ENCODE measurements at places on chromosomes 5 and 9.

- no peak for DNase-seq
Observed at GRCh38 chr9:129273136-129273895, 95.3 kb upstream of the IER5L start.

DNA sequence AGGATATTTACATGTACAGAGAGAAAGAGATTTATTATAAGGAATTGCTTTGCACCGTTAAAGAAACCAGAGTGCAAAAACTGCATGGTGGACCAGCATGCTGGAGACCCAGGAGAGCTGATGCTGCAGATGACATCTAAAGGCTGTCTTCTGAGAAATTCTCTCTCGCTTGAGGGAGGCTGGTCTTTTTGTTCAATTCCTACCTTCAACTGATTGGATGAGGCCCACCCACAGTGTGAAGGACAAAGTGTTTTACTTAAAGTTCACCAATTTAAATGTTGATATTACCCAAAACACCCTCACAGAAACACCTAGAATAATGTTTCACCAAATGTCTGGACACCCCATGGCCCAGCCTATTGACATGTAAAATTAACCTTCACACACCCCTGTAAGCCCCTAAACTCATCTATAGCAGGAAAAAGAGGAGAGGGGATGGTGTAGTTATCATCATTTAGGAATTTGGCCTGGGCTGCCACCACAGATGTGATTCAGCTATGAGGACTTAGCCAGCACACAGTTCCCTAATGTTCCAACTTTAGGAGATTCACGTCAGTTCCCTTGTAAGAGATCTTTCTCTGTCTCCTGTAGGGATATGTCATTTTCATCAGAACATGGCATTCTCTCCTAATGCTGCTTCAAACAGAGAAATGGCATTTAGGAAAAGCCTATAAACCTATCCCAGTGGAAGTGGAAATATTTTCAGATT, 358.2 kb upstream of the TLE4 start:
- no peak for DNase-seq

DNA sequence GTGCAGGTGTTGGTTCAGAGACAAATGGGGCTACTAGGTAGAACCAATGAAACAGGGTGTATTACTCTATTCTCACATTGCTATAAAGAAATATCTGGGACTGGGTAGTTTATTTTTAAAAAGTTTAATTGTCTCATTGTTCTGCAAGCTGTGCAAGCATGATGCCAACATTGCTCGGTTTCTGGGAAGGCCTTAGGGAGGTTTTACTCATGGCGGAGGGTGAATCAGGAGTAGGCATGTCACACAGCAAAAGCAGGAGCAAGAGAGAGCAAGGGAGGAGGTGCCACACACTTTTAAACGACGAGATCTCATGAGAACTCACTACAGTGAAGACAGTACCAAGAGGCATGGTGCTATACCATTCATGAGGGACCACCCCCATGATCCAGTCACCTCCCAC, 134.6 kb downstream of the PIK3R1 start:
- no peak for DNase-seq

GRCh38 chr9:94919376-94920098, 193.0 kb downstream of the AOPEP start:
- DNase-seq: no peak

DNA sequence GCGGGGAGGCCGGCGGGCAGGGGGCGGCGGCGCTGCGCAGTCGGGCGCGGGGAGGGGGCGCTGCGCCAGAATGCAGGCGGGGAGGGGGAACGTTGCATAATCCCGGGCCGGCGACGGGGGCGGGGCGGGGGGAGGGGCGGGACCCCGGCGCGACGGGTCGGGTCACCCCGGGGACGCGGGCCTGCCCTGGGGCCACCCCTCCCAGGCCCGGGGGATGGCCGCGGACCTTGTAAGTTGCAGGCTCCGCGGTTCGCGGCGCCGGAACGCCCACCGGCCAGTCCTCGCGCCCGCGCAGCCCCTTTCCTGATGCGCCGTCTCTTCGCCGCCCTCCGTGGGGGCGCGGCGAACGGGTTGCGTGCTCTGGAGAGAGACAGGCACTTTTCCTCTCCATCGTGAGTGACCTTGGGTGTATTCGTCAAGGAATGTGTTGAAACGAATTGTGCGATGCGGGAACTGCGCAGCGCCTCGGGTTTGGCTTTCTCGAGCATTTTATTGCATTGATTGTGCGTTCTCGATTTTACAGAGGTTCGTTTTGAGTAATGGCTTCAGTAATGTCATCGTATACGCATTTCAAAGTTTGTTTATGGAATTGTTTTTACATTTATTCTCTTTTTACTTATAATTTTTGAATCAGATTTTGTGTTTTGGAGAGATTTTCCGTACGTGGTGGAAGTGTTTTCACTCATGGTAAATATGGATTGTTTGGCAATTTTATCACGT, 802 bp downstream of the SPIN1 start:
- DNase-seq: peak; percentile 58

DNA sequence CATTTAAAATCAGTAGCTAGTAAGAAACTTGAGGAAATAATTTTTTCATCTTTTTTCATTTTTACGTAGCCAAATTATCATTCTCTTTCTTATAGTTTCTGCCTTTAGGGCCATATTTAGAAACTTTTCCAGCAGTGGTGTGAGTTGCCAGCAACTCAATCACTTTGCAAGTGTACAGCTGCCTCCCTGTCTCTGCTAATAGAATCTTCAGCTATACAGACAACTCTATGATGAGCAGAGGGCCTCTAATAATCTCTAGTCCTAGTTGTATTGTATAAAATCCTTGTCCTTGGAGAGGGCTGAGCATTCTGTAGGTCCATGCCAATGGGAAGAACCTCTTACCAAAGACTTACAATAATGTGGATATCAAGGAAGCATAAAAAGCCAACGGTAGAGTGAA, 11.5 kb upstream of the SHOC1 start:
- DNase-seq: no peak

DNA sequence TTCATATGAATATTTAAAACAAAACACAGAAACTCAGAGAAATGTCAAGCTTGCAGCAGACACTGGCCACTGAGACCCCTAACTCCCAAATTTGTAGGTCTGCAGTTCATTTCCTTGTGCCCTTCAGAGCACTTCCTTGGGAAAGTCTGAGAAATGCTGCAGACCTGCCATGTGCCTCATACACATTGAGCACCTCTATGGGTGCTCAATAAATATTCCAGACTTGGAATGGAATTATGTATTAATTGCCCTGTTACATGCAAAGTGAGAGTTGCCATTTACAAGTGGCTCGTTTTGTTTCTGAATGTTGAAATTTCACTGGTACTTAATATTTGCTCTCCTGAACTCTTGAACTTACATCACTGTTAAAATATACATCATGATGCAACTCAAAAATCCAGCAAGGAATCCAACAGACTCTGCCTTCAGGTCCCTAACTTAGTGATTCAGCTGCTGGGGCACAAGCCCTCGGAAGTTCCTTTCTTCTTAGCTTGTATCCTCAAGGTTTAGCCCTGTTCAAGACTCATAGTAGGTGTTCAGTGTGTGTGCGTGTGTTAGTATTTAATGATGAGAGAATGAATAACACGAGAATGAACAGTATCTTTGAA, 90.6 kb downstream of the PTCD2 start:
- no peak for DNase-seq

GRCh38 chr5:176776141-176776865, 34.1 kb upstream of the UNC5A start:
- DNase-seq: no peak

DNA sequence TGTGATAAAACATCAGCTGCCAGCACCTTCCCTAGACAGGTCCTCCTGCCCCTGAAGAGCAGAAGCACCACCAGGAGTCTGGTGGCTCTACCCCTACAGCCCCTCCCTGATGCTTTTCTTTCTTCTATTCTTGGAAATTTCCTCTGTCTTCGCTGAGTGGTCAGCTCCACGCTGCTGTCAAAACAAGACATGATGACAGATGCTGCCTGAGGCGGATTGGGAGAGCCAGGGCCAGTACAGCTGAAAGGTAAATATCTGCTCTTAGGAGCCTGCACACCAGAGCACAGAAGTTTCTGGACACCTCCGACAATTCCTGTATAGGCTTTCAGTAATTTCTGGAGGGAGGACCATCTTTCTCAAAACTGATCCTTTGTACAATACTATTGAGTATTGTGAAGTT, 4.7 kb upstream of the OR1Q1 start:
- DNase-seq: no peak

DNA sequence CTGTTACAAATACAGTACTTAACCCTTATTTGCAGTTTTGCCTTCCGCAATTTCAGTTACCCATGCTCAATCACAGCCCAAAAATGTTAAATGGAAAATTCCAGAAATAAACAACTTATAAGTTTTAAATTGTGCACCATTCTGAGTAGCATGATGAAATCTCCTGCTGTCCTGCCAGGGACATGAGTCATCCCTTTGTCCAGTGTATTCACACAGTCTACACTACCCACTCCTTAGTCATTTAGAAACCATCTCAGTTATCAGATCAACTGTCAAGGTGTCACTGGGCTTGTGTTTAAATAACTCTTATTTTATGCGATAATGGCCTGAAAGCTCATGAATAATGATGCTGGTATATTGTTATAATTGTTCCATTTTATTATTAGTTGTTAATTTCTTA, 95.8 kb downstream of the PLCXD3 start:
- DNase-seq: no peak

GRCh38 chr5:93188876-93189485, 392.0 kb downstream of the NR2F1-AS1 start:
- DNase-seq: no peak

DNA sequence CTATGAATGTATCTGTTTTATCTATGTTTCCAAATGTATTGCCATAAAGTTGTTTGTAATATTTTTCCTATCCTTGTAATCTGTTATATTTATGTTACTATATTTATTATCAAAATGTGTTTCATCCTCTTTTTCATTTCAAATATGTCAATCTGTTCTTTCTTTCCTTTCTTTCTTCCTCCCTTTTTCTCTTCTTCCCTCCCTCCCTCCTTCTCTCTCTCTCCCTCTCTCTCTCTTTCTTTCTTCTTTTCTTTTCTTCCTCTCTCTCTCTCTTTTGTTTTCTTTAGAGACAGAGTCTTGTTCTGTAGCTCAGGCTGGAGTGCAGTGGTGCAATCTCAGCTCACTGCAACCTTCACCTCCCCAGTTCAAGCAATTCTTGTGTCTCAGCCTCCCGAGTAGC, 91.3 kb downstream of the GTF3C4 start:
- no peak for DNase-seq

GRCh38 chr9:137470785-137471184, 11.7 kb upstream of the NSMF start:
- no peak for DNase-seq

DNA sequence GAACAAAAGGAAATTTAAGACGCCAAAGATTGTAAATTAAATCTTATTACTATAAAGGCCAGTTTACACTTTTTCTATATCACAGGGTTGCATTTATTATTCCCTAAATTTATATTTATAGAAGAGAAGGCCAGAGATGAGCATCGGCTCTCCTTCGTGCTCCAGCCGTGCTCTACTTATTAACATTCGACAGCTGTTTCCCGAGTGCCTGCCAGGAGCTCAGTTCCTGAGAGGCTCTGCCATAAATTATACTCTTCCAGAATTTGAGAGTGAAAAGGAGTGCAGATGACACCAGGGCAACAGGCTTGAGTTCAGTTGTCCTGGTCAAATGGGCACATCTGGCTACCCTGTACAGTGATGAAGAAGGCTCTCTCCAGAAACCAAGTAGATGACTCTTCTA, 70.1 kb downstream of the PCSK5 start:
- DNase-seq: no peak

DNA sequence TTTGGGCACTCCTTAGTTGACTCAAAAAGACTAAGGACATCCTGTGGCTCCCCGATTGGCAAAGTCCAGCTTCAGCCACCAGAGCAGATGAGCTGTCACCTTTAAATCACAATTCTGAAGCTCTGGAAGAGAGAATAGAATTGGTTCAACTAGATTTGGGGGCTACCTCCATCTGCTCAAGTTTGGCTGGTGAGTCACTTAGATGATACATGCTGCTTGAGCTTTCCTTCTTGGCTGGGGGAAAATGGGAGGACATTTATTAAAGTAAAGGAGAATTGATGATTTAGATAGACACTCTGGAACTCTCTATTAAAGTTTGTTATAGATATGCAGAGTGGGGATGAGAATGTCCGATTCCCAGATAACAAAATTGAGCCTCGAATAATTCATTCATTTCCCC, 30.0 kb upstream of the GRIA1 start:
- DNase-seq: no peak

GRCh38 chr5:68333649-68334552, 118.3 kb downstream of the PIK3R1 start:
- no peak for DNase-seq

DNA sequence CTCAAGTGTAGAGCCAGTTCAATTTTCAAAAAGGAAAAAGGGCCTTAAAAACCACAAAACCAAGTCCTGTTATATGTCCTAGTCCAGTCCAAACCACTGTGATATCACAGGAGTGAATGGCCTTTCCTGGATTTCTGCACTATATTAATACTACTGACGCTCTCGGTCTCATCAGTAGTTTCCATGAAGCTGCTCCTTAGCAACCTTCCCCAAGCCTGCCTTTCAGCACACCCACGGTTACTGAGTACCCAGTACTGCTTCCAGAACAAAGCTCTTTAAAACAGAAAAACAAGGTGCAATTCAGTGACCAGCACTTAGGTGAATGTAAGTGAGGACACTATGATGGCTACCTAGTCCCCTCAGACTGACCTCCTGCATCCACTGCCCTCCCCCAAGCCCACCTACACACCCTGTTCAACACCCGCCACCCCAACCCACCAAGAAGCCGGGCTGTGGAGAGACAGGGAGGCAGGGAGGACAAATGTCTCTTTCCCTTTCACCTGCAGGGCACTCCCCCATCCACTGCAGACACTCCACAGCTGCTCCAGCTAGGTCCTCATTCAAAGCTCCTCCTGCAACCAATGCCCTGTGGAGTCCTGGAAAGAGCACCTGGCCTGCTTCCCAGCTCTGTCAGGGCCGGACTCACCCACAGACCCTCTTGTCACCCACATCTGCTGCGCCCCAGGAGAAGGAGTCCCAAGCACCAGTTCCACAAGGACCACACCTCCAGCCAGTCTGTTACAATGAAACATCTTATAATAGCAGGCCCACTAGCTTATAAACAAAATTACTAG, 25.9 kb downstream of the PSMB7 start:
- DNase-seq: no peak

DNA sequence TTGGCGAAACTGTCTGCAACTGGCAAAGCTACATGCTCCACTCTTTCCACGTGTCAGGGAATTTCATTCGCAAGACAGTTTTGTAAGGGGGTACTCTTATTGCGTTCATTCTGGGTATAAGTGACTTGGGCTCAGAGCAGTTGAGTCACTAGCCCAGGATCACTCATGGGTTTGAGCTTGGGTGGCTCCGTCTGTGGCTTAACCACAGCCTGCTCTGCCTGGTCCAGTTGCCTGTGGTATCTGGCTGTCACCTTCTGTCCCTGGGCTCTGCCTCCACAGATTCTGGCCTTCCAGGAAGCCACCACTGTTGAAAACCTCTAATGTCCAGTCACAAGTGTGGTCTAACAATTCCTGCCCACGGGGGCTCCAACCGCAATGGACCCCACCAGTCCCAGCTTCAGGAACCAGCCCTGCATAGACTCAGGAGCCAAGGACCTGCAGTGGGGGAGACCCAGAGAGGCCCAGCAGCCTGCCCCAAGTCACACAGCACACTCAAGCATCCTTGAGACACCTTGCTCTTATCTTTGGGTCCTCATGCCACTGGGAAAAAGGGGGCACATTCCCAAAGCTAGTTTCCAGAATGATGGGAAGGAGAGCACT, 10.4 kb downstream of the KIF12 start:
- DNase-seq: no peak

- DNase-seq: no peak
Observed at GRCh38 chr5:160118349-160119141, 705 bp downstream of the PWWP2A start.
